Gastrocnemius medialis (tissue), 4 donors: ENCODE measurements at places on chromosomes 5 and 9. TPM values are rescaled to one million over a fixed set of nuclear protein-coding genes. Genes with fewer than 3 reads are reported as not detected.

Gene LRRC8A
- 26.6 TPM for total RNA-seq

- no peaks in the 10 kb centered on the region for H3K36me3 ChIP-seq
- DNase-seq: no peak
- no peaks in the 10 kb centered on the region for H3K27me3 ChIP-seq
- no peak overlapping the region for H3K4me3 ChIP-seq
- H3K4me1 ChIP-seq: no peaks in the 10 kb centered on the region
- H3K27ac ChIP-seq: no peak overlapping the region
Measured at GRCh38 chr5:9655641-9656040, 25.5 kb upstream of the TAS2R1 start.

DNA sequence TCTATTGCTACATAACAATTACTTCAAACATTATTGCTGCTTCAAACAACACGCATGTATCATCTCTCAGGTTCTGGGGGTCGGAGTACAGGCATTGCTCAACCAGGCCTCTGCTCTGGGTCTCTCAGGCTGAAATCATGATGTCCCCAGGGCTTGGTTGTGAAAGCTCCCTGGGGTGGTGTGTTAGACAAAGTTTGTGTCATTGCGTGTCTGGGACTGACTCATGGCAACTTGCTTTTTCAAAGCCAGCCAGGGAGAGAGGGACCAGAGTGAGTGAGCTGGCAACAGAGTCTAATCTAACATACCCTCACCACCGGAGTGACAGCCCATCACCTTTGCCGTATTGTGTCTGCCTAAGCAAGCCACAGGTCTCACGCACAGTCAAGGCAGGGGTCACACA, 259.2 kb upstream of the NFIL3 start:
- H3K27me3 ChIP-seq: no peaks in the 10 kb centered on the region
- no peak overlapping the region for H3K4me3 ChIP-seq
- no peak overlapping the region for H3K27ac ChIP-seq
- no peaks in the 10 kb centered on the region for H3K36me3 ChIP-seq

DNA sequence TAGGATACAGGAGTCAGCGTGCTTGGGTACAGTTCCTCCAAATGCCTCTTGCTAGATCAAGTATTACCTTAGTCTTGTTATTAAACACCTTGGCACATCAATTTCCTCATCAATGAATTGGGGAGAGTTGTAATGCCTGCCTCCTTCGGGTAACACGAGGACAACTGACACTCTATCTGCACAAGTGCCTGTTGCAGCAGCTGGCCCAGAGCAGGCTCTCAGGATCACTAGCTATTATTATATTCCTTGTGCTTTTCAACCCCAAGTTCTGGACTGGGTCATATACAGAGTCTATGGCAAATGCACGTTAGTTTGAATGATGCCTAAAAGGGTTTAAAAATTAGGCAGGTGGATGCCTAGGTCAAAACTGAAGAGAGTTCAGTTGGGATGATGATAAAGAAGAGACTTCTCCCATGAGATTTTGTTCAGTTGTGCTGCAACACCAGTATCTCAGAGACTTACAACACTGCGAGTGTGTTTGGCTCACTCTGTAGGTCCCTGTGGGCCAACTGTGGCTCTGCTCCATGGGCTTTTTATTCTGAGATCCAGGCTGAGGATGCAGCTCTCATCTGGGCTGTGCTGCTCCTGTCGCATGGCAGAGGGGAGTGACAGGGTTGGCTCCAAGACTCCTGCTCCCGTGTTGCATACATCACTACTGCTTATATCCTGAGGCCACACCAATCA, 41.1 kb upstream of the TEX48 start:
- no peaks in the 10 kb centered on the region for H3K36me3 ChIP-seq
- no peaks in the 10 kb centered on the region for H3K27me3 ChIP-seq
- H3K27ac ChIP-seq: no peak overlapping the region
- H3K4me1 ChIP-seq: no peaks in the 10 kb centered on the region
